ENCODE measurements at places on chromosomes 16 and 17. TPM values are rescaled to one million over a fixed set of nuclear protein-coding genes. Genes with fewer than 3 reads are reported as not detected.
A peak's percentile ranks its signal among the peaks of the same experiment; 100 is the strongest.

Gene TM4SF5
- not detected for total RNA-seq

Gene MMP28
- not detected for total RNA-seq

Gene NXPH3
- 0.43 TPM for total RNA-seq

DNA sequence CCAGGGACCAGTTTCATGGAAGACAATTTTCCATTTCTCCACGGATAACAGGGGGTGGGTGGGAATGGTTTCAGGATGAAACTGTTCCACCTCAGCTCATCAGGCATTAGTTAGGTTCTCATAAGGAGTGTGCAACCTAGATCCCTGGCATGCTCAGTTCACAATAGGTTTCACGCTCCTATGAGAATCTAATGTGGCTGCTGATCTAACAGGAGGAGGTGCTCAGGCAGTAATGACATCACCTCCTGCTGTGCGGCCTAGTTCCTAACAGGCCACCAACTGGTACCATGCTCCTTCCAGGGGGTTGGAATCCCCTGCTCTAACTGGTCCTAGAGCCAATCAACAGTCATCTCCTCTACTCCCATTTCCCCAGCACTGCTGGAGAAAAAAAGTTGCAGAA lies 19.9 kb downstream of the TEX14 start:
- ATAC-seq, result peak; percentile 67

GRCh38 chr17:78399693-78400144 lies 21.3 kb downstream of the PGS1 start:
- no peak for ATAC-seq

DNA sequence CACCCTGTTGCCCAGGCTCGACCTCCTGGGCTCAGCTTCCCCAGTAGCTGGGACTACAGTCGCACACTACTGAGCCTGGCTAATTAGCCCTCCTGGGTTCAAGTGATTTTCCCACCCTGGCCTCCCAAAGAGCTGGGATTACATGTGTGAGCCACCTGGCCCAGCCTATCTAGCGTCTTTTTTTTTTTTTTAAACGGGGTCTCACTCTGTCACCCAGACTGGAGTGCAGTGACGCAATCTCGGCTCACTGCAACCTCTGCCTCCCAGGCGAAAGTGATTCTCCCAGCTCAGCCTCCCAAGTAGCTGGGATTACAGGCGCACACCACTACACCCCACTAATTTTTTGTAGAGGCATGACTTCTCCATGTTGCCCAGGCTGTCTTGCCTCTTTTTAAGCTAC lies 33.3 kb downstream of the GLG1 start:
- no peak for ATAC-seq

- ATAC-seq, result peak; percentile 69
Observed at GRCh38 chr17:47315451-47316266, 8.1 kb upstream of the EFCAB13 start.

Data from motor neuron (in vitro differentiated cells).